ENCODE measurements at places on chromosomes 3 and 15.

GRCh38 chr3:125406070-125406469 is 30.9 kb upstream of the ZNF148 start:
- no peak for DNase-seq

- DNase-seq: no peak
Measured at GRCh38 chr3:81732642-81733041, 28.8 kb downstream of the GBE1 start.

- DNase-seq: no peak
Measured at GRCh38 chr3:141722648-141723047, 15.4 kb upstream of the RNF7 start.

- DNase-seq: no peak
Measured at GRCh38 chr3:18085429-18085828, 339.7 kb downstream of the SATB1 start.

DNA sequence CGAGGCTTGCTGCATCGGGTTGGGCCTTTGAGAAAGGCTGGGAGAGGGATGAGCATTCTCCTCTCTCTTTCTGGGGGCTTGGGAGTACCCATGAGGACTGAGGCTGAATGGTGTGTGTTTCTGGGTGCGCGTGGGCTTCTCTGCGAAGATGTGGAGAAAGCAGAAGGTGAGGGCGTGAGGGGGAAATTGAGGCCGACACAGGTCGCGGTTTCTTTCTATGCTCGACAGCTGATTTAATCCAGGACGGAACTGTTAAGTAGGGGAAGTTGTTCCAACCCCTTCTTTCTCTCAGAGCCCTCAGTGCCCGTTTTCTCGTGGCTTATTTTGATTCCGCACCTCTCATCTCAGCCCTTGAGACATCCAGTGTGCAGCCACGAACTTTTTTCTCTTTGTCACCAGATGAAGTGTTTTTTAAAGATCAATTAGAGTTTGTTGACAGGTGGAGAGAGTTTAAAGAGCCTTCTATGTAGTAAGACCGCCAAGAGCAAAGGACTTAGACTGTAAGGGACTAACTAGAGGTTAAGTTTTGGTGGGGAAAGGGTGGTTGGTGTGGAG is 711 bp downstream of the STARD9 start:
- no peak for DNase-seq

DNA sequence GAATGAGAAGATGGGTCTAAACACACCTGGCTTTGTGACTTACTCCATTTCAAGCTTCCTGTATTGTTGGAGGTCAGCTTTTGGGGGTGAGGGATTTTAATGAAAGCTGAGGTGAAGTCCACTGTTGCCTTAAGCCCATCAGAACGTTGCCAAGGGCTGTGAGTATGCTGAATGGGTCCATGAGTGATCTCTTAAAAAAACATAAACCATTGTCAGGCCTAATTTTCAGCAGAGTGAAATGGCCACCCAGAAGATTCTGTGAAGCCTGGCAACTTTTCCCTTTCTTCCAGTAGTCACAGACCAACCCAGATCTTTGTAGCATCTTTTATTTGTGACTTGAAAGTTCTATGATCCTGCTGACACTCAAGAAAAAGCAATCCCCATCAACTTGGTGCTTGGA is 87.0 kb downstream of the SMAD3 start:
- DNase-seq: no peak

DNA sequence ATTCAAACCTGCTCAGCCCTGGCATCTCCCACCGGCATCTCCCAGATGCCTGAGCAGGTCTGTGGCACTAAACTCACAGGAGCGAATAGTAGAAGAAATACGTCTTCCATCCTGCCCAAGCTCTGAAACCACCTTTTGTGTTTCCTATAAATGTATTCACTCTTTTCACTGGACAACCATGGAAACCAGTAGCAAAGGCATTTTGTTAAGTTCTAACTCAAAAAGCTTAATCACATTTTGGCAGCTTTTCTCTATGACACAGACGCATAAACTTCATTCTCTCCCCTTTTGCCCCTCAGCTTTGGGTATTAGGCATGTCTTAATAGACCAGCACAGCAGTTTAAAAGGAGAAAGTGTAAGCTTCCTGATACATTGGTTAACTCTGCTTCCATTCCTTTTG is 24.5 kb upstream of the ARNT2 start:
- DNase-seq: no peak

DNA sequence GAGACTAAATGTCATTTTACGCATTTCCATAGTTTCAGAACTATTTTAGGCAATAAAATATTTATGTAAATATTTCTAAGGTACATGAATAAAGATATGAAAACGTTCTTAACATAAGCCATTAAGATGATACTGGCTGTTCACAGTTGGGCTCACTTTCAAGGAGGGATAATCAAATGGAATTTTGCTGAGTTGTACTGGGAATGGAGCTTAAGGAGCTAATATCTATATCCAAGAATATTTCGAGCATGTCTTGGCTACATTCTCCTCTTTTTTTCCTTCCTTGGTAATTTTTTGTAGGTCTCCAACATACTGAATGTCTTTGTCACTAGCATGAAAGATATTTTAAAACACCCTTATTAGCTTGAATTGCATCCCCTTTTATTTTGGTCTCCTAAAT is 383.4 kb downstream of the RAP2B start:
- DNase-seq: no peak

DNA sequence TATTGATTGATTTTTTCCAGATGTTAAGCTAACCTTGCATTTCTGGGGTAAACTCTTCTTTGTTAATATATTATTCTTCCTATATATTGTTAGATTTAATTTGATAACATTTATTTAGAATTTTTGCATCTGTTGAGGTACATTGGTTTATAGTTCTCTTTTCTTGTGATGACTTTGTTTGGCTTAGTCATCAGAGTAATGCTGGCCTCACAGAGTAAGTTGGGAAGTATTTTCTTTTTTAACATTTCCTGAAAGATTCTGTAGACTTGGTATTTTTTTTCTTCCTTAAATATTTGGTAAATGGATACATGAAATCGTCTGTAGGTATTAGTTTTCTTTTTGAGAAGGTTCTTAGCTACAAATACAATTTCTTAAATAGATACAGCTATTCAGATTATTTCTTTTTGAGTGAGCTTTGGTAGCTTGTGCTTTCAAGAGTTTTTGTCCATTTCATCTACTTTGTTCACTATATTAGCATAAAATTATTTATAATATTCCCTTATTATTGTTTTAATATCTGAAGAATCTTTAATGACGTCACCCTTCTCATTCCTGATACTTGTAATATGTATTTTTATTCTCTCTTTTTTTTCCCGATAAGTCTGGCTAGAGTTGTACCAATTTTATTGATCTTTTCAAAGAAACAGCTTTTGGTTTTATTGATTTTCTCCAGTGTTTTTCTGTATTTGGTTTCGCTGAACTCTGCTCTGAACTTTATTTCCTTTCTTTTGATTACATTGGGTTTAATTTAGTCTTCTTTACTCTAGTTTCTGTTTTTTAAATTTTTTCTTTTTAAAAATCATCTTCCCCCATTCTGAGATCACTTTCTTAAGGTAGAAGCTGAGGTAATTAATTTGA is 6.5 kb upstream of the HPS3 start:
- no peak for DNase-seq

DNA sequence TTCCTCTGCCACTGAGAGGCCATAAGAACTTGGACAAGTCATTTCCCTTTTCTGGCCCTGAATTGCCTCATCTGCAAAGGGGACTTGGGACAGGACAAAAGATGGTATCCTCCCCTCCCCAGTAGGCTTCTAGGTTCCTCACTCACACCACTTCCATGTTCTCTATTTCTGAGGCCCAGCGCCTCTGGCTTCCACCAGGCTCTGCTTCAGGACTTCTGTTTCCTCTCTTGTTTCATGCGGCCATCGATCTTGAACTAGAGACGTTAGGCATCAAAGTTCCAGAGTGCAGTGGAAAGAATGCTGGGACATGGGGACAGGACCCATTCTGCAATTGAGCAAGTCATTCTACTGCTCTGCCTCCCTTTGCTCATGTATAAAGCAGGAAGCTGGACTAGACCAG is 1.7 kb downstream of the TM4SF4 start:
- no peak for DNase-seq

Measured in effector memory CD4-positive, alpha-beta T cell (primary cell).